ENCODE measurements at places on chromosomes 6 and 20.

DNA sequence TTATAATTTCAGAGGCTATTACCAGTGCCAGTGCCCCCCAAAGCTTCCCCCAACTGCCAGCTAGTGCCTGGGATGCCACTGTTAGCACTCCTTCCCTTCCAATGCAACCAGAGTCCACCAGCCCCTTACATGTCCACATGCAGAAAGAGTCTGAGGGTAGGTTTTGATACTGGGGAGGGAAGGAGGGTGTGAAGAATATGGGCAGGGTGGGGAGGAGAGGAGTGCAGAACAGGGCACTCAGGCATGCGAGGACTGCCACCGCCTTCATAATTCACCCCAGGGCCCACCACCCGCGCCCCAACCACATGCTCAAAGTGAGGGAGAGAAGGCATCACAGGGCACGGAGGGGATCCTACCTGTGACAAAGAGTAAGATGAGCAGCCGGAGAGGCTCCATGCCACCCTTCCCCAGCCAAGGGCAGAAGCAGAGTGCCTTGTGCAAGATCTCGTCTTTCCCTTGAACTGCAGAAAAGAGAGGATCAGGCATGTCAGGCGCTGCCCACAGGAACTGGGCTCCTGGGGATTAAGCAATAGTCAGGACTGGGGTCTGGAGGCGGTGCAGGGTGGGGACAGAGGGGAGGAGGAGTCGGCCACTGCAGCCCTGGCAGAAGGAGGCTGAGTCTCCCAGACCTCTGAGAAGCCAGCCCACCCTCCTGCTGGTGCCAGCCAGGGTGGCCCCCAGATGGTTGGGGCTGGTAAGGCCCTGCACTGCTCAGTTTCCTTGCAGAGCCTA lies at the start of gene TREM2:
Gene TREM2, minus strand, starts transcription at position 430 of the 732 bp plus-strand sequence. Its CDS starts 34 bp downstream, at position 396.
- peak; percentile 54 for DNase-seq

GRCh38 chr6:24763578-24763977 lies 11.2 kb upstream of the GMNN start:
- no peak for DNase-seq

GRCh38 chr6:35044145-35044745 lies 96.9 kb downstream of the TCP11 start:
- DNase-seq = peak; percentile 42

GRCh38 chr6:48186746-48187145 lies 75.7 kb upstream of the PTCHD4 start:
- DNase-seq = no peak

DNA sequence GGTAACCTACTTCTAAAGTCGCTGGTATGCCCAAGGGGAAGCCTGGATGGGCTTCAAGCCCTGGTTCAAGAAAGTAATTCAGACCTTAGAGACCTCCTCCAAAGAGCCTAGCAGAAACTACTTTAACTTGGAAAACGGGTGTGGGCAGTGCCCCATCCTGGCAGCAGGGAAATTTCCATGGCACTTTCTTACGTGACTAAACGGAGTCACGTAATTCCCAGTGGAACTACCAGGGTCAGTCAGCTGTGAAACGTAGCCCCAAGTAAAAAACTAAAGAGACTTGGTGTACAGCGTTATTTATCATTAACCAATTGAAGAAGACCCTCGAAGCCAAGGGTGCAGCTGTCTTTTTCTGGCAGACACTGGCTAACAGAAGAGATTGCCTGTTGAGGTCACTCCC lies 114.0 kb downstream of the RCAN2 start:
- DNase-seq = no peak

DNA sequence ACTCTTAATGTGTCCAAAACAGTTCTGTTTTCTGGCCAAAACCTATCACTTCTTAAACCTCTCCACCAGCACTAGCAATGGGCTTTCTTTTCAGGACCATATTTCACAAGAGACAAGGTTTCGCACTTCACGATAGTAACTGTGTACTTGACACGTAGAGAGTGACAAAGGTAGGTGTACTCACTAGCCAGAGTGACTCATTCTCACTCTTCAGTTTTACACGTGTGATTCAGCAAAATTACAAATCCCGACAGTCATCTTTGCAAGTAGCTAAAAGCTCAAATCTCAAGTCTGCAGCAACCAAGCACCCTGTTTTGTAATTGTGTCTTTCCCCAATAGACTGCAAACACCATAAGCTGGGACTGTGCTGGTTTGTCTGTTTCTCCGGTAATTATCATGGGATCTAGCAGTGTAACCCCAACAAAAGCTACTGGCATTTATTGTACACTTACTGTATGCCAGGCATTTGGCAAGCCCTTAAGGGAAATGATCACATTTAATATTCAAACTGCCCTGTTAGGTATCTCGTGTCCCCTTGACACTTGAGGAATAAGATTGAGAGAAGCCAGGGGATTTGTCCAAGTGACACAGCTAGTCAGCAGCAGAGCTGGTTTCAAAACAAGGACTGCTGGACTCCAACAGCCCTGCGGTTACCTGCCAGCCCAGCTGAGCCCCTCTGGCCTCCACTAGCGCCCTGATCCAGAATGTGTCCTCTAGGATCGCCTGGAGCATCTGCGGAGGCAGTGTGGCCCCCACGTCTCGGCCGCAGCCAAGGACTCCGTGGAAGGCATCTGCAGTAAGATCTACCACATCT lies 9.9 kb downstream of the PCIF1 start:
- peak; percentile 85 for DNase-seq

DNA sequence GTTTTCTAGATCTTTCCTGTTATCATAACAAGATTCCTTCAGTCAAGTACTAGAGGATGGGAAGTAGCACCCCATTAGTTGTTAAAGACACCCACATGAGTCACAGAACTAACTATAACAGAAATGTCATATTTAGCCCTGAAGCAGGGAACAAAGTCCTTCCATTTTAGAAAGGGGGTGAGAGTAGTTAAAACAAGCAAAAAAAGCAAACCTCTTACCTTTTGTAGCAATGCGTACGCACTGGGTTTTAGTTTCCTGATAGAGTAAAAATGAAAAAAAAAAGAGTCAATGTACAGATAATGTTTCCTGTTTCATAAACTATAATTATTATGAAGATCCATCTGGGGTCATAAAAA lies 163.7 kb upstream of the THEMIS start:
- no peak for DNase-seq

GRCh38 chr6:53300656-53301551 lies 47.8 kb downstream of the ELOVL5 start:
- no peak for DNase-seq

DNA sequence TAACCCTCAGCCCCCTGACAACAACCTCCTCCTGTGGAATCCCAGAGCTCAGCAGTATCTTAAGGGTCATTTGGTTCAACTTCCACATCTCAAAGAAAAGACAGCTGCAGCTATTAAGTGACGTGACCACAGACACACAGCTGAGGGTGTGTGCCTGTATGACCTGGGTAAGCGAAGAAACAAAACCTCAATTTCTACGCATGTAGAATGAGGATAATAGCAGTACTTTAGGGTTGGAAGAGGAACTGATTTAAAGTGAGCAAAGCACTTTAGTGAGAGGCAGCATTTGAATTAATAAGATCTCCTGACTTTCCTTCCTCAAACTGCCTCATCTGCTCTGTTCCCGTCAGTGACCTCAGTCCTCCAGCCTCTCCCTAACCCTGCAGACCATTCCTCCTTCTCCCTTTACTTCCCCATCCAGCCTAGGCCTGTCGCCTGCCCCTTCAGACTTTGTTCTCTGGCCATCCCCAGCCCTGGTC lies 6.8 kb upstream of the ARMC2 start:
- peak; percentile 90 for DNase-seq

GRCh38 chr6:154343473-154344308 lies 12.9 kb downstream of the IPCEF1 start:
- DNase-seq = no peak

DNA sequence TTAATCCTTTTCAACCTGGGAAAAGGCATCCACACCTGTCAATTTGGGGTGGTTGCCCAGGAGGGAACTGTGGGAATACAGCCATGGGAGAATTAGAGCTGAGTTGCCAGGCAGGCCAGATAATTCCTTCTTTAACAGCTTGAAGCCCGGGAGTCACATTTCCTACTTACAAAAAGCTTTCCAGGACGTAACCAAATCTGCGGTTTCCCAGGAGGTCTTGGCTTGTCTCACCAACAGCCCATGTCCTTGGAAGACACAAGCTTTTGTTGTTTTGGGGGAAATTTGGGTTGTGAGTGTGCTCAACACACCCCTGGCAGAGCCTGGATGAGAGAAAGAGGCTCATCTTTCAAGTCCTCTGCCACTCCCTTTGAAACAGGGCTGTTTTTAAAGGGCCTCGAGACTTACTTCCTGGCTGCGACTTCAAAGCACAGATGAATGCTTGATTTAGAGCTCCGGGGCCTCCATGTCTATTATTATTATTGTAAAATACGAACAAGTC lies 465.9 kb upstream of the BTBD3 start:
- DNase-seq = no peak

- DNase-seq = no peak
These were observed 44.2 kb downstream of the FNDC1 start for GRCh38 chr6:159213405-159213804.

GRCh38 chr6:26021350-26022131 lies 58.9 kb downstream of the TRIM38 start:
- peak; percentile 93 for DNase-seq

GRCh38 chr6:147169529-147169928 lies 34.7 kb upstream of the STXBP5 start:
- DNase-seq = no peak

DNA sequence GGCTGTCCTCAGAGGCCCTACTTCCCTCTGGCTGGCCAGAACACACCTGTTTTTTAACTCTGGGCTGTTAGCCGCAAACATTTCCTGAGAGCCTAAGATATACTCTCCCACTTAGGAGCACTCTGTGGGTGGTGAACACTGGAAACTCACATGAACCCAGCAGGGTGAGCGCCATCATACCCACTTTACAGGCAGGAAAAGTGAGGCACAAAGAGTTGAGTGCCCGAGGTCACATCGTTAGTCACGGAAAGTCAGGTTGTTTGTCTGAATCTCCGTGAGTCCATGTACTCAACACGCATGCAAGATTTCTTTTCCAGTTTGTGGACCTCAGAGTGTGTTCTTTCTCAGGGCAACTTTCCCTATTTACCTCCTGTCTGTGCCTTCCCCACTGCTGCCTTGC lies 1.9 kb downstream of the BAK1 start:
- DNase-seq = no peak

DNA sequence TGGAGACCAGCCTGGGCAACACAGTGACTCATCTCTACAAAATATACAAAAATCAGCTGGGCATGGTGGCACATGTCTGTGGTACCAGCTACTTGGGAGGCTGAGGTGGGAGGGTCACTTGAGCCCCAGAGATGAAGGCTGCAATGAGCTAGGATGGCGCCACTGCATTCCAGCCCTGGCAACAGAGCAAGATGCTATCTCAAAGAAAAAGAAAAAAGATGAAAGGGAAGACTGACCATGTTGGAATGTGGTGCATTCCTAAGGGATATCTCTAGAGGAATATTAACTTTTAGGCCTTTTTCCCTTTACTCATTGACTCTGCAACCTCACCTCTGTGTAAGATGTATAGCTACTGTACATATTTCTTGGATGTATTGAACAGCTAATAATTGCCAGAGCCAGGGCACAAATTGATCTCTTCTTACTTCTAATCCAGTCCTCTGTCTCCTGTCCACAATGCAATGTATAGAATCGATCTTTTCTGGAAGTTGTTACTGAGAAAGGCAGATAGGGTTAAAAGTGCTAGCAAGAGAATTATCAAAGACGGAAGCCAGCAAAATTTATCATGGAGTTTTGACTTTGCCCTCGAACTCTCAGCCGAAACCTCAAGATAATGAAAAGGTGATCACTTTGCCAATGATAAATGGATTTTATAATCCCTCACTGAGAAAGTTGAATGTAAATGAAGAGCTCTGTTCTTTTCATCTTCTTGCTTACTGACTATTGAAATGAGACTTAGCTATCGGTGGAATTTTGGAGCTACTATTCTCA lies 46.3 kb downstream of the GCNT2 start:
- no peak for DNase-seq

DNA sequence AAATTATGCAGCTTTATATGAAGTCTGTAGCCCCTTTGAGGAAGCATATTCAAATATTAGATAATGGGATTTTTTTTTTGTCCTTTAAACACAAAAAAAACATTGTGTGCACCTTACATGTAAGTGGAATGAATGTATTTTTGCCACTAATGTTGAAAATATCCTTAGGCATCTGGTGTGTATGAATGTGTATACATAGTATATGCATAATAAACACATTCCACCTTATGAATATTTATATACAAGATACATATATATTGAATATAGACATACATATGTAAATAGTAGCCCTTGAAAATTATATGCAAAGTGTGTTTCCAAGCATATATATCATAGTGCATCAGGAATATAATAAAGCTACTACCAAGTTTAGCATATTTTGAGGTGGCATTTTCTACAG lies 94.8 kb downstream of the SOBP start:
- no peak for DNase-seq

DNA sequence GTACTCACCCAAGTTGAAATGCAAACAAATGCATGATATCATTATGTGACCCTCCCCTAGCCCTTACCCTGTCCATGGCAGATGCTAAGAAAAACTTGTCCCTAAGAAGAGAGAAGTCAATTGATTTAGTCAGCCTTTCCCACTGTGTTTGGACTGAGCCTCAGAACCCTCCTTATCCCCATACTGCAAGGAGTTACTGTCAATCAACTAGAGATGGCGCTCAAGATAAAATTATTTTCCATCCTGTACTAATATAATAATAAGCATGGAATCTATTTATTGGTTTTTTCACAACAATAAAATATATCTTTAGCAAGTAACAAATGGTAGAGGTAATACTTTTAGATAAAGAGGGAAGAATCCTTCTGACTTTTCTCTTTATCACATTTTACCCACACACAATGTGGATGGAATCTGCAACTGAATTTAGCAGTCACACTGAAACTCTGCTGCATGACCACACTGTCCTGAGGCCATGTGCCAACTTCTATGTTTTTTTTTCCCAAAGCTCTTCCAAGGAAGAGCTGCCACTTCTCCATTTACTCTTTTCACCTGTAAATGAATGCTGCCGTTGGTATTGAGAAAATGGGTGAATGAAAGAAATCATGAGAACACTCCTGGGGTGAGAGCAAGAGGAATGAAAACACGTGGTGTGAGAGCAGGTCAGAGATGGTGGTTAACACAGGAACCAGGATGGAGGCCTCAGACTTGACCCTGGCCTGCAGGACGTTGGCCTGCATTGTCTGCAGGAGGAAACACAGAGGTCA lies 10.5 kb downstream of the NT5E start:
- DNase-seq = no peak

GRCh38 chr20:25139029-25139705 lies 56.3 kb upstream of the ENTPD6 start:
- DNase-seq = no peak

DNA sequence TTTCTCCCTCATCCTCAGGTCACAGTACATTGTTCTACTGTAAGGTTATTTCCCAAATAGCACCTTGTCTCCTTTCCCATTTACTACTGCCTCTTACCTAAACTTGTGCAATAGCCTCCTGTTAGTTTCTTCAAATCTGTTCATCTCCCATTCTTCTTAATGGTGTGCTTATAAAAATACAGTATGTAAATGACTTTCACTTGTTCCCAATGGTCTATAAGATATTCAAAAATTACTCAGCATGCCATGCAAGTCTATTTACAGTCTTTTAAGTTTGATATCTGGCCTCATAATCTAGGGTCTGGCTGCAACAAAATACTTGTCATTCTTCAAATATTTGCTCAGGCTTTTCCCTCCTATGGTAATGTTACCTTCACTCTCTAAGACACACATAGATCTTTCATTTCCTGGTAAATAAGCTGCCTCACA lies 31.5 kb upstream of the RHAG start:
- DNase-seq = no peak
